CD4-positive, alpha-beta T cell treated with Interleukin-21 for 1 hour (primary cell): ENCODE measurements at places on chromosomes 3 and 15.

DNA sequence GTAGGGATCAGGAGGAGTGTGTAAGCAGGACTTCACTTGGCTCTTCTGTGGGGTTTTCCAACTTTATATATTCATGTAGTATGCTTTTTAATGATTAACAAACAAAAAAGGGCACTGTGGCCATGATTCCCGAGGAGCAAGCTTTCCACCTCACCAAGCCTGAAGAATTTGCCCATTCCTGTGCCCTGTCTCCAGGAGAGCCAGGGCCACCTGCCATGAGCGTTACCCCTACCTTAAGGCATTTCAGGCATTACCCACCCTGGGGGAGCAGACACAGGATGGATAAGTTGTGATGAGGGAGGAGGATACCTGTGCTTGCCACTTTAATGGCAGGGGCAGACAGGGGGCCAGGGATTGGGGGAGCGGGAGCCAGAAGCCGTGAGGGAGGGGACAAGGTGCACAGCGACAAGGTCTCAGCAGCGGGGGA is 3.0 kb downstream of the TRPM1 start:
- DNase-seq: no peak

GRCh38 chr3:155745795-155746550 is 1.1 kb upstream of the PLCH1 start:
- no peak for DNase-seq

- peak; percentile 84 for DNase-seq
Observed at GRCh38 chr15:72474912-72475628, 940 bp downstream of the ARIH1 start.

DNA sequence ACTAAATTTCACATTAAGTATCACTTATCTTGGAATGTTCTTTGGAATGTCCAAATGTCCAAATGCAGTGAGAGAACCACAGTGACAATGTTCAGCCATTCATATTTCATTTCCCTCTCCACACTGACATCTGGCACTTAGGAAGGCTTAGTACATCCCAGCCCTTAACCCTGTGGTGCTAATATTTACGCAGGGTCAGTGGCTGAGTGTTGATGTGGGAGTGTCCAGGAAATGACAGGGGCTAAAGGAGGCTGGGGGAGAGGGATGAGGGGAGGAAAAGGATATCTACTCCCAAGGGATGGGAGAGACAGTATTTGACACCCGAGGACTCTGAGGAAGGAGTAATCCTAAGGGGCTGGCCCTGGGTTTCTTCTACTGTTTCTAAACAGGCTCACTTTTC is 14.1 kb upstream of the CCR4 start:
- DNase-seq: no peak

DNA sequence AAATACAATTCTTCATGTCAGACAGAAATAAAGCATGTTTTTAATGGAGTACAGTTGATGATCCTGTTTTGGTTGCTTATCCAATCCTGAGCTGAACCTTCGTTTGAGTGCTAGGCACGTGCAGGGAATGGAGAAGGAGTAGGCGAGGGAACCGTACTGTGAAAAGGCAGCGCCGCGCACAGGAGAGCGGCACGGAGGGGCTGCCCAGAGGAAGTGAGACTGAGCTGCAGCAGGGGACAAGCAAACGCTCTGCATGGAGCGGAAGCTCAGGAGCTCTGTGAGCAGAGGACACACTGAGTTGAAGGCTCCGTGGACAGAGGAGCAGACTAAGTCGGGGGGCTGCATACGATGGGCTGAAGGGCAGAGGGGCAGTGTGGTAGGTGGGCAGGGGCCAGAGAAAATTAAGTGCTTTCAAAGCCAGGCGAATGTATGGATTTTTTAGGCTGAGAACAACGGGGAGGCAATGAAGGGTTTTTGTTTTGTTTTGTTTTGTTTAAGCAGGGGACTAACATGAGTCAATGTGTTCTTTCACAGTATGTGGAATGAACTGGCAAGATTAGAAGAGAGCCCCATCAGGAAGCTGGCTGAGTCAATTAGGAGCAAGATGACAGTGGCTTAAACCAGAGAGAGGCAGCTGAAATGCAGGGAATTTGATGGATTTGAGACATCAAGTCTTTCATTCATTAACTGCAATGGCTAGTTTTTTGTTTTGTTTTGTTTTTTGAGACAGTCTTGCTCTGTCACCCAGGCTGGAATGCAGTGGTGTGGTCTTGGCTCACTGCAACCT is 23.8 kb upstream of the TM2D3 start:
- DNase-seq: no peak
